ENCODE measurements at places on chromosomes 7 and 10.

- no peak for DNase-seq
Observed at GRCh38 chr7:142181966-142182365, 70.4 kb downstream of the MGAM2 start.

- DNase-seq = no peak
Observed at GRCh38 chr7:7432979-7433378, 102.7 kb downstream of the COL28A1 start.

GRCh38 chr10:82206831-82207230 lies 331.8 kb downstream of the NRG3 start:
- no peak for DNase-seq

DNA sequence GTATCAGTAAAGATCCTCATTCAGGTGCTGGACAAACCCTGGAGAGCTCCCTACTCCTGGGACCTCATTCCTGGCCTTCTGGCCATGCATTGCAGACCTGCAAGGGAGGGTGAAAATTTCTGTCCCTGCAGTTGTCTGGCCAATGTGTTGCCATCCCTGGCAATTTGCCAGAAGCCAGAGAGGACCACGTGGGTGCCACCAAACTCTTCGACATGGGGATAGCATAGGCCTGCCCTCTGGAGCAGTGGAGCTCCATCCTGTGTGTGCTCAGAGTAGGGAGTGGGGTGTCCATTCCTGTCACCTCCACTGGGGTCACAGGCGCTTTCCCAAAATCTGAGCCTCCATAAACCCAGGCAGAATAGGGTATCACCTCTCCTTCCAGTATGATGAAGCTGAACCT lies 31.2 kb downstream of the DMBT1 start:
- no peak for DNase-seq

DNA sequence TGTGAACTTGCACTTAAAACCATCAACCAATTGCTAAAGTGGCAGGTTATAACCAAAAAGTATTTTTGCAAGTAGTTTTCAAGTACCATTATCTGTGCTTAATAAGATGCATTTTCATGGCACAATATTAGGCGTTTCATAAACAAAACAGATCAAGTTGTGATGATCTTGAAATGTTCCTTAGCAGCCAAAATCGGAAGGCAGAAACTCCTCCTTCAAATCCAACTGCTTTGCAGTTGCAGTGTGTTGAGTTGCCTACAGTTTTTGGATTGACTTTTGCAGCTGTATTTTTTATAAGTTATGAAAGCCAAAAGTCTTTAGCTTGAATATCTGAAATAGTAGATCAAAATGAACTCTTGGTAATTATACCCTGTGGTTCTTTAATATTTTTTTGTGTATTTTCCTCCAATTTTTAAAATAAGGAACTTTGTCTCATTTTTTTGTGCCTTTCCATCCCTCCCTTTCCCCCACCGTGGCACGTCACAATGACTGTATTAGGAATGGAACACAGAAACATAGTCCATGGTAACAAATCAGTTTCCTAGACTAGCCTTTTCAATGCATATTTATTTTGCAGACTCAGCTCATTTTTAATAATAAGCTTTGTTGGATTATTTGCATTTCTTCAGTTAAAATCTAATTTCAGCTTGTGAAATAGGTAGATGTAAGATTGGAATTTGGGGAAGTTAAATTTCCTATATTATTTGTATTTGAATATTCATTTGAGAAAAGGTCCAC lies 80.8 kb downstream of the ADD3 start:
- DNase-seq = no peak

DNA sequence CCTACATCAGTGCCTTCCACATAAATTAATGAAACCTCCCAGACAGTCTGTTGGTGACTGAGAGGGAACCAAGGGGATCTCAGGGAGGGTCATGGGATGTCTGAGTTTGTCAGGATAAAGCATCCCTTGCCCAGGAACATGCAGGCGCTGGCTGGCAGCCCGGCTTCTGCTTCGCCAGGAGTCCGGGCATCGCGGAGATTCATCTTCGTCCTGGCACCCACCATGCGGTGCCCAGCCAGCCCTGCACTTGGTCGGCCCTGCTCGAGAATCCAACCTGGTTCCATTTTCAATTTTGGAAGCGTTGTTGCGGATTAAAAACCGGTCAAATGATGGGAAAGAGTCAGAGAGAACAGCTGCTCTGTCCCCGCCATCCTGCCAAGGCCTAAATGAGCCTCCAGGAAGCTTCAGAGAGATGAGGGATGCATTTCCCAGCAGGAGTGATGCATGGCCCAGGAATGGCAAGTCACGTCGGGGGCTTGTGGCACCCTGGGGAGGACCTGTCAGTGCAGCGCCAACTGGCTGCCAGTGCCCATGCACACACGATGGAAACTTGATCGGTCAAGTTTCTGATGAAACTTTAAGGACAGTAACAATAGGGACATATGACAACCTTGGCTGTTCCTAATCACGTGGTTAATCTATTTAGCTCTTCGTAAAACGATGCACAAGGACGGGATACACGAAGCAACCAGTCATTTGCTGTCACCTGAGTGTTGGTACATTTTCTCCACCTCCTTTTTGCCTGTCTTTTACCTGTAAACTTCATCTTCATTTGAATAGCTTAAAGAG lies 260.8 kb upstream of the MKI67 start:
- no peak for DNase-seq

- DNase-seq = no peak
Observed at GRCh38 chr7:137886281-137886680, 39.5 kb upstream of the DGKI start.

- no peak for DNase-seq
Observed at GRCh38 chr7:11786186-11786585, 45.8 kb downstream of the THSD7A start.

GRCh38 chr10:18368682-18369081 lies 228.5 kb downstream of the CACNB2 start:
- no peak for DNase-seq

GRCh38 chr10:103502849-103503660 lies 9.6 kb downstream of the NEURL1 start:
- DNase-seq = no peak

DNA sequence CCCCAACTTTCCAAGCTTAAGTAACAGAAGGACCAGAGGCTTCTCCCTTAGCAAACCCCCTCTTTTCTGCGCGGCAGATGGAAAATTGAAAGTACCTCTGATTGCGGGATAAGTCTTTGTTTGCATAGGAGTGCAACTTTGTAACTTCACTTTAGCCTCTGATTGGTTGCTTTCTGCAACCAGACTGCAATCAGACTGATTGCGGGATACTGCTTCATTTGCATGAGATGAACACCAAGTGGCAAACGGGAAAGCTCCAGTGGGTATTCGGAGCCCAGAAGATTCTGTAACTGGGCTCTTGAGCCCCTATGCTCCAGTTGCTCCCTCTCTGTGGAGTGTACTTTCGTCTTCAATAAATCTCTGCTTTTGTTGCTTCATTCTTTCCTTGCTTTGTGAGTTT lies 260.6 kb downstream of the BAMBI start:
- no peak for DNase-seq

All from stimulated activated CD4-positive, alpha-beta T cell treated with anti-CD3 and anti-CD28 coated beads, TNF-alpha, amount 100 ng/mL, for 4 hours (primary cell).